ENCODE measurements at places on chromosomes 7 and 10. TPM values are rescaled to one million over a fixed set of nuclear protein-coding genes. Genes with fewer than 3 reads are reported as not detected.

The AKR1D1 gene
- not detected for total RNA-seq

The KLF14 gene
- total RNA-seq: not detected

The FGFBP3 gene
- total RNA-seq: 3.1 TPM

The TMEM229A gene
- total RNA-seq: 0.26 TPM

The DGKI gene
- total RNA-seq: 0.69 TPM

The NANOS1 gene
- total RNA-seq: 1.2 TPM

- no peaks in the 10 kb centered on the region for H3K36me3 ChIP-seq
- H3K4me1 ChIP-seq: no peaks in the 10 kb centered on the region
- no peak overlapping the region for H3K27ac ChIP-seq
- H3K27me3 ChIP-seq: no peaks in the 10 kb centered on the region
- DNase-seq: no peak
Observed at GRCh38 chr7:24498439-24498838, 74.8 kb upstream of the PALS2 start.

DNA sequence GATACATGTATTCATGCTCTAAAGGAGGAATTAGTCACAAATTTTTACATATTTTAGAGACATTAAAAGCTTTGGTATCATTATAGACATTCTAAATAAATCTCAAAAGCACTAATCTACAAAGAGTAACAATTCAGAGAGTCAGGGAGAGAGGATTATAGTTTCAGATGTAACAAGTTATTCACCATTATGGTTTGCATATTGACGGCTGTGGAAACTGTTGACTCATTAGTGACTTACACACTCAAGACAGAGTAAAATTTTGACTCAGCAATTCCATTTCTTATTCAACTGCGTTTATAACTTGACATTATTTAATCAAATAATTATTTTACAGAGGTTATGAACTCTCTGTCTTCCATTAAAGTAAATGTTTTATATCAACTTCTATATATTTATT, 95.4 kb upstream of the SEMA3C start:
- no peak for DNase-seq
- H3K36me3 ChIP-seq: no peaks in the 10 kb centered on the region
- no peak overlapping the region for H3K27ac ChIP-seq
- H3K4me3 ChIP-seq: no peak overlapping the region
- peaks cover 1% of the 10 kb centered on the region for H3K27me3 ChIP-seq

GRCh38 chr10:36187380-36188079, 545.4 kb upstream of the FZD8 start:
- no peak for DNase-seq
- no peaks in the 10 kb centered on the region for H3K27me3 ChIP-seq
- H3K4me3 ChIP-seq: no peak overlapping the region
- no peaks in the 10 kb centered on the region for H3K4me1 ChIP-seq
- no peak overlapping the region for H3K27ac ChIP-seq

DNA sequence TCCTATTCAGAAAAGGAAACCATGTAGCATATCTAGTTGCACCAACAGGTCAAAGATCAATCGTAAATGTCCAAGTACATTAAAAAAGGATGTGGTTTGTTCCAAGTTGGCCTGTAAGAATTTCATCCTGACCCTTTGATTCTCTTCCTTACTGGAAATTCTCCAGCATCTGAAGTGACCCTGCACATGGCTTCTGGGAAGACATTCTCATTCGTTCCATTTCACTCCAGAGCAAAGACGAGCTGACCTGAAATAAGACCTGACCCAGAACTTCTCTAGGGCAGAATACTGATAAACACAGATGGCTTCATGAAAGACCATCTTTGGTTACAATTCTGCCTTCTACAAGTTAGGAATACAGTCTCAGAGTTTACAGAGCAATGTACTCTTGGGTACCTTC, 39.8 kb downstream of the ASB4 start:
- no peak for DNase-seq
- no peaks in the 10 kb centered on the region for H3K27me3 ChIP-seq
- no peak overlapping the region for H3K4me3 ChIP-seq
- peak overlapping the region; percentile 26 for H3K27ac ChIP-seq

DNA sequence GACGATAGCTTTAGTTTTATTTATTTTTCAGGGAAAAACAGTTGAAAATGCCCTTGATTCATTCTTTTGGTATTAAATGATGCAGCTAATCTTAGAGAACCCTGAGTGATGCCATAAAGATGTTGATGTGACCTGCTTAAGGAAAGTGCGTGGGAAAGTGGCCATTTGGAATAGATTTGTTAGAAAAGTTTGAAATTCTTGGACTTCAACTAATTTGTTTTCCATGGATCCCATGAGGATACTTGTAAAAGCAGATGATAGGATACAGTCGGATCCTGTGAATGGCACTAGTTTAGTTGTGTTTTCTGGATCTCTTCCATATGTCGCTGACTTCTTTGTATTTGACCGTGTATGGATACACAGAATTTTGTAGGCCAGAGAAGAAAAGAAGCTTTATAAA, 69.0 kb downstream of the SEPTIN7 start:
- peaks cover 14% of the 10 kb centered on the region for H3K36me3 ChIP-seq
- no peak for DNase-seq
- no peak overlapping the region for H3K4me3 ChIP-seq
- no peaks in the 10 kb centered on the region for H3K4me1 ChIP-seq
- no peak overlapping the region for H3K27ac ChIP-seq

GRCh38 chr10:92681306-92681834, 8.4 kb upstream of the HHEX start:
- DNase-seq: no peak
- no peak overlapping the region for H3K27ac ChIP-seq
- peaks cover 24% of the 10 kb centered on the region for H3K36me3 ChIP-seq

DNA sequence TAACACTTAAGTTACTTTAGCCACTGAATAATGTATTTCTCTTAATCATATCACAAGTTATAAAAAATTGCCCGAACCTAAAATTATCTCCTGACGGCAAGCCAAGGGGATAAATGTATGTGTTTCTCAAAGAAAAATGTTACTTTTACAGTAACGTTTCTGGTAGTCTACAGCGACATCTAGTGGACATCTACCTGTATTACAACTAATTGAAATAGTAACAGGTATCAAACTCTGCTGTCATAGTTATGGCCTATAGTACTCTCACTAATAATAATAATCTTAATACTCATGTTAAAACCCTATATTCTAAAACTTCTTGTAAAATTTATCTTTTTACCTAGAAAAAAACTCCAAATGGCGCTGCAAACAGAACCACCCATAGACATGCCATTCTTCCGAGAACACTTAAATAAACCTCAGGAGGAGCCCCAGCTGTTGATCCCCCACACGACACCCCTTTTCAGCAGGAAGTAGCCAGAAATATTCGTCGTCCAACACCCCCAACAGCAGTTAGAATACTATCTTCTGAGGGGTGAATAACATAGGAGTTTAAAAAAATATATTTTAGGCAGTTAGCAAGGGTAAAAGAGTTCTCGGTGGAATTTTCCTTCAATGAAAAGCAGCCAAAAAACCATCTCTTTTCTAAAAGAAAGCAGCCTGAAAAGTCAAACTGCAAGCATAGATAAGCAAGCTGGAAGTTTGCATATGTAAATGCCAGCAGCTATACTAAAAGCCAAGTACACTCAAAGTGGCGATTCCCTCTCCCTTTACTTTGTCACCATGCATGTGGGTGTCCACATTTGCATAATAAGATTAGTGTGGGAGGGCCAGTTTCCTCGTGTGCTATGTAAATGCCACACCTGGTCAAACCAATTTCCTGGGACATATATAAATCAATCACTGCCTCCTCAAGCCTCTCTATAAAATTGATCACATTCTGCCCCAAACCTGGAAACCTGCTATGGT, 40.5 kb upstream of the ZNF107 start:
- H3K27ac ChIP-seq: no peak overlapping the region
- peaks cover 4% of the 10 kb centered on the region for H3K27me3 ChIP-seq
- no peak overlapping the region for H3K4me3 ChIP-seq
- no peak for DNase-seq
- H3K36me3 ChIP-seq: no peaks in the 10 kb centered on the region
- no peaks in the 10 kb centered on the region for H3K4me1 ChIP-seq

DNA sequence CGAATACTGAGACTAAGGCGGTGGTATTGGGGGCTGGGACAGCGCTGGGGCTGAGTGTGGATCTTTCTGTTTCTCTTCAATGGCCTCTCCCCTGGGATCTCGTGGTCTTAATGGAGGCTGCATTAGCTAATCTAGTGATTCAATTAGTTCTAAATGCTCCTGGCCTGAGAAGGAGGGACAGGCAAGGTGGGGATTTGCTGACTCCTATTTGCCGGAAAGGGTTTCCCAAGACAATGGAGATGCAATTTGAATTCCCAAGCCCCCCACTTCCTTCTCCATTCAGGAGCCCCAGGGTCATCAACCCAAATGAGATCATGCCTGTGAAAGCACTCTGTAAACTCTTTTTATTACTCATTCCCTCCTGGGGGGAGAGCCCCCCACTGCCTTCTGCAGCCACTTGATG, 111.7 kb upstream of the PLXNA4 start:
- no peak overlapping the region for H3K27ac ChIP-seq
- DNase-seq: no peak
- H3K4me1 ChIP-seq: no peaks in the 10 kb centered on the region
- no peak overlapping the region for H3K4me3 ChIP-seq
- H3K36me3 ChIP-seq: no peaks in the 10 kb centered on the region

DNA sequence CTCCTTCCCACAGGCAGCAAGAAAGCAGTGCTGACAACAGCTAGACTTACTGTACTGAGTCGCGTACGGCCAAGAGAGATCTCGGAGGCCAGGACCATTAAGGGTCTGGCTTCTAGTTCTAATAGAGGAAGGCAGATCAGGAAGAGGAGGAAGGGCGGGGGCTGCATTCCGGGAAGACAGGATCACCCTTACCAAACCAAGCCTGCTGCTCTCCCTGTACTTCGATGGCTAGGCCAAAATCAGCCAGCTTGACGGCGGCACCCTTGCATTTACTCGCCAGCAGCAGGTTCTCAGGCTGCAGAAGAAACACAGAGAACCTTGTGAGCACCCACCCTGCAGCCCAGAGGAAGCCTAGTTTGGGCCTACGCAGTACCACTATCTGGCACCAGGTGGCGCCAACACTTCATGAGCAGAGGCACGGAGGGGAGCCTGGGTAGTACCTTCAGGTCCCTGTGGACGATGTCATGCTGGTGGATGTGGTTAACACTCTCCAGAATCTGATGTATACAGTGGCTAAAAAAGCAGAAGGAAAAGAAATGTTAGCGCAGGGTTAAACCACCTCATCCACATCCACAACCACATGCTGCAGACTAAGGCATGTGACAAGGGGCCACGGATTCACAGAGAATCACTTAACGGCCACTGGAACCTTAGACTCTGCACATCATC, 25.4 kb downstream of the CAMK2G start:
- H3K4me3 ChIP-seq: peak overlapping the region; percentile 44
- peaks cover 3% of the 10 kb centered on the region for H3K4me1 ChIP-seq
- H3K27ac ChIP-seq: no peak overlapping the region
- H3K27me3 ChIP-seq: peaks cover 10% of the 10 kb centered on the region

GRCh38 chr7:108385834-108386422, 70.3 kb downstream of the NRCAM start:
- no peak overlapping the region for H3K27ac ChIP-seq
- H3K4me3 ChIP-seq: no peak overlapping the region
- H3K27me3 ChIP-seq: peaks cover 3% of the 10 kb centered on the region
- no peak for DNase-seq
- peaks cover 5% of the 10 kb centered on the region for H3K4me1 ChIP-seq
- H3K36me3 ChIP-seq: no peaks in the 10 kb centered on the region

Data from endothelial cell (in vitro differentiated cells).